ENCODE measurements at places on chromosomes 12 and 14. TPM values are rescaled to one million over a fixed set of nuclear protein-coding genes. Genes with fewer than 3 reads are reported as not detected.

The RIN3 gene
- total RNA-seq, result 25.8 TPM

The GTF2H3 gene
- total RNA-seq, result 23.1 TPM

The CCDC184 gene
- total RNA-seq, result 13.3 TPM

GRCh38 chr12:57719777-57720605, 18.6 kb downstream of the AGAP2 start:
- no peak for DNase-seq

GRCh38 chr14:26286913-26287205, 311.0 kb downstream of the NOVA1 start:
- DNase-seq, result no peak

GRCh38 chr14:21852061-21852664, 178.5 kb upstream of the OR4E1 start:
- DNase-seq, result peak; percentile 70

DNA sequence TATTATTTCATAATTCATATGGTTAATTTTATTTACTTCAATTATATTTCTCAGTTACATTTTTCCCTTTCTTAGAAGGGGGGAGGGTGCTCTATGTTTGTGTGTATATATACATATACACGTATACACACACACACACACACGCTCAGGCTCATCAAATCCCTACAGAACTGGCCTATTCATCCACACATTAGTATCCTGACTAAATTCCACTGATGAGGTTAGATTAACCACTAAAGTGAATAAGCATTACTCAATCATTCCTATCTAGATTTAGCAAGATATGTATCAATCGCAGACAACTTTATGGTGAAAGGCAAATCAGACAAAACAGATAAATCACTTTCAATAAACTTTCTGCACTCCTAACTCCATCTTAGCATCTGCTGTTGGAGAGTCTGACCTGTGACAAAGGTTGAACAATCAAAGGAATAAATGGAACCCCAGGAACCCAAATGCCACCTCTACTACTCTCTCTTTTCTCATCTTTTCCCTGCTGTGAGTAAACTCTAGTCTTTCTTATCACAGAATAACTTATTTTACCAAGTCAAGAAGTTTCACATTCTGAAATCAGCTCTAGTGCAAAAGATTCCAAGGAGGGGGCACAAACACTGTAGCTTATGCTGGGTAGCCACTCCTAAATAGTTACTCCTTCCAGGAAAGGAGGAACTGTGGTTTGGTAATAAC, 67.6 kb downstream of the RALGAPA1 start:
- DNase-seq, result no peak

- DNase-seq, result no peak
Observed at GRCh38 chr12:124453419-124454351, 113.7 kb downstream of the NCOR2 start.
